DMS 273 treated with DMSO at 0.1 percent for 48 hours (cell line): ENCODE measurements at places on chromosomes 2 and 18.

DNA sequence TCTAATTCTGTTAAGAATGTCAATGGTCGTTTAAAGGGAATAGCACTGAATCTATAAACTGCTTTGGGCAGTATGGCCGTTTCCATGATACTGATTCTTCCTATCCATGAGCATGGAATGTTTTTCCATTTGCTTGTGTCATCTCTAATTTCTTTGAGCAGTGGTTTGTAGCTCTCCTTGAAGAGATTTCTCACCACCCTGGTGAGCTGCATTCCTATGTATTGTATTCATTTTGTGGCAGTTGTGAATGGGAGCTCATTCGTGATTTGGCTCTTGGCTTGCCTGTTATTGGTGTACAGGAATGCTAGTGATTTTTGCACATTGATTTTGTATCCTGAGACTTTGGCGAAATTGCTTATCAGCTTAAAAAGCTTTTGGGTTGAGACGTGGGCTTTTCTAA lies 38.3 kb upstream of the WDR75 start:
- no peak for DNase-seq

DNA sequence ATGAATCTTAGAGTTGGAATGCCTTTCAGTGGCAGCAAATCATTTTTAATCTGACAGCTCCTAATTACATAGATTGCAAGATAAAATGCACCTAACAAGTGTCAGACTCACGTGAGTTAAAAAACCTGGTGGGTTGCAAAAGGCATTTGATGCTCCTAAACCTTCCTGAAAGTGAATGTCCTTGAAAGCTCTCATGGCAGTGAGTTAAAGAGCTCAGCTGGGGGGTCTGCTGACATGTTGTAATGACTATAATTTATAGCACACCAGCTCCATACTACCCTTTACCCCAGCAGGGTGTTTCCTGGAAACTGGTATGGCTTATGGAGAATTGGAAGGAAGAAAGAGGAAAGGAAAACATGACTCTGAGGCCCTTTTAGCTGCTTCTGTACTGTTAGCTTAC lies 91.9 kb upstream of the CAVIN2 start:
- no peak for DNase-seq

DNA sequence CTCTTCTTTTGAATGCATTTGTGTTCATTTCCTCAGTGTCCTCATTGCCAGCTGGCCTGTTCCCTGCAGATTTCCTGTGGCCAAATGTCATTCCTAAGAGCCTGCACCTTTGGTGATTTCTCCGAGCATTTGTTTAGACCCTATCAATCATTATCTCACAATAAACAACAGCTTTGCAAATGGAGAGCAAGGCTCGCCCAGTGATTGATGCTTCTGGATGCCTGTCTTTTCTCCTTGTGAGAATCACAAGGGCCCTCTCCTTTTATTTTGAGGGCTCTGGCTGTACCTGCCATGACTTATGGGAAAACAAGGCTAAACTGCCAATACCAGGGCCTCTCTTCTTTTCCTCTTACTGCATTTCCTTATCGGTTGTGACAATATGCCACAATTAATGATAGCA lies 1454.4 kb upstream of the CELF4 start:
- no peak for DNase-seq

GRCh38 chr18:13216092-13216582 lies 2.4 kb upstream of the LDLRAD4 start:
- DNase-seq = peak; percentile 58

DNA sequence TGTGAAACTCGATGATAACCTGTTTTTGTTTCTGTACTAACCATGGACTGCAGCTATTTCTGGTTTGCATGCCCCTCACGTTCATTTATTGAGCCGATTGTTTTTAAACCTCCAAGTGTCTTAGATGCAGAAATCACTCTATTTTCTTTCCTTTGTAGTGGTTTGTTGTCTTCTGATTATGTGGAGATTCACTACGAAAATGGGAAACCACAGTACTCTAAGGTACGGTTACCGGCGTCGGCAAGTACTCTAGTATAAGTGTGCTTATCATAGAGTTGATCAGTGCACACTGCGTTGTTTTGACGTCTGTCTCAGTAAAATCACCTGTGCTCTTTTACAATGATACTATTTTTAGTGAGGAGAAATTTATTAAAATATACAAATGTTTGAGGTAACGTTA lies 87.4 kb downstream of the ADAM23 start:
- DNase-seq = no peak

- no peak for DNase-seq
Observed at GRCh38 chr2:171289316-171289715, 128.6 kb upstream of the TLK1 start.

- DNase-seq = no peak
Observed at GRCh38 chr18:30989141-30989540, 53.4 kb downstream of the DSC3 start.

- no peak for DNase-seq
Observed at GRCh38 chr2:29810956-29811355, 110.4 kb downstream of the ALK start.

- DNase-seq = no peak
Observed at GRCh38 chr2:64313398-64313723, 140.6 kb upstream of the LGALSL start.

- peak; percentile 16 for DNase-seq
Observed at GRCh38 chr18:79644006-79644665, 35.5 kb upstream of the CTDP1 start.

DNA sequence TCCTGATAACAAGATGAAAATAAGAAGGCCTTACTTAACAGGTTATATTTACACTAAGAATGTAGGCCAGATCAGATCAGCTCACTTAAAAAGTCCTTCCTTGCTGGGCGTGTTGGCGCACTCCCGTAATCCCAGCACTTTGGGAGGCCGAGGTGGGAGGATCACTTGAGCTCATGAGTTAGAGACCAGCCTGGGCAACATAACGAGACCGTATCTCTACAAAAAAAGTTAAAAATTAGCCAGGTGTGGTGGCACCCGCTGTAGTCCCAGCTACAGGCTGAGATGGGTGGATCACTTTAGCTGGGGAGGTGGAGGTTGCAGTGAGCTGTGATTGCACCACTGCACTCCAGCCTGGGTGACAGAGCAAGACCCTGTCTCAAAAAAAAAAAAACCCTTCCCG lies 53.2 kb upstream of the SOS1 start:
- no peak for DNase-seq

GRCh38 chr2:147469471-147469870 lies 375.4 kb upstream of the ACVR2A start:
- no peak for DNase-seq

- no peak for DNase-seq
Observed at GRCh38 chr2:25378731-25379490, 37.2 kb upstream of the DNMT3A start.

GRCh38 chr2:41865263-41865662 lies 182.6 kb upstream of the PKDCC start:
- DNase-seq = no peak

DNA sequence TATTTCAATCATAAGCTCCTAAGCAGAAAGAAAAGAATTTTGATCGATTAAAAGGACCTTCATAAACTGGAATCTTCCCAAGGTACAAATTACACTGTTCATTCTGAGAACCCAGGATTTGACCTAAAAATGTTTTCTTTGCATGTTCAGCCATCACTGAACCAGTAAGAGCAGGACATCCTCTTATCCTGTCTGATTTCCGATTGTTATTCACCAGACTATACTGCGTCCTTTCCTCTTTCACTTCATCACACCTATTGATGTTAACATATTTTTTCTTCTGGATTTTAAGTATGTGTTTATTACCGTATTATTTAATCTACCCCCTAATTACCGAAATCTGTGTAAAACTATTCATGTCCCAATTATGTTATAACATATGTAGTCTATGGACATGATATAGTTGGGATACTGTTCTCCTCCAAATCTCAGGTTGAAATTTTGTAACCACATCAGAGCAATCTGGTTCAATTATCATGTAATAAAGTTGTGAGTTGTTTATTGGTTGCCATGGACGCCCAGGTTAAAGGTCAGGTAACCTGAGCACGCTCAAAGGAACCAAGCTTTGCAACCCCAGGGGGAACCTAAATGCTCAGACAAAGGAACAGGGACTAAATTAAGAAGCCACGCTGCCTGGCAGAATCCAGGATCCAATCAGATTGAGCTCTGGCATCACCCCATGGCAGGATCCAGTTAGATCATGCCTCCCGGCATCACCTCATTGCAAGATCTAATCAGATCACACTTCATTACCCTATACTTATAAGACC lies 11.6 kb upstream of the TBC1D8 start:
- DNase-seq = no peak

GRCh38 chr2:116057538-116057937 lies 1615.1 kb downstream of the DPP10 start:
- DNase-seq = no peak

GRCh38 chr2:38442643-38443541 lies 65.8 kb upstream of the ATL2 start:
- DNase-seq = peak; percentile 65

DNA sequence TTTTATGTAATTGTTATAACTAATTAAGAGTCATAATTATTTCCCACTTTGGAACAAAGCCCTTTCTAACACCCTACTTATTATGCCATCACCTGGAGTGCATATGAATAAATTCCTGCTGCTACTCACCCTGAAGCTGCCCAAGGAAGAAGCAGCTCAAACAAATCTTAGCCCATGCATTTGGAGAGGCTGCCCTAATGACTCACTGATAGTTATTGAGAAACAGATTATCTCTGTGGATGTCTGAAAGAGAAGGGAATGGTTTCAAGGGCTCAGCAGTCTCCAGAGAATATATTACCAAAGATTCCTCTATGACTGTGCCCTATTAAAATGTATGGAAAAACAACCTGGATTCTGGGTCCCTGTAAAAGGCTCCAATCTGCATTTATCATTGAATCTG lies 81.0 kb downstream of the GPR39 start:
- no peak for DNase-seq

GRCh38 chr18:24926649-24927048 lies 425.3 kb downstream of the ZNF521 start:
- no peak for DNase-seq

- no peak for DNase-seq
Observed at GRCh38 chr2:190529486-190530247, 4.9 kb downstream of the NEMP2 start.

DNA sequence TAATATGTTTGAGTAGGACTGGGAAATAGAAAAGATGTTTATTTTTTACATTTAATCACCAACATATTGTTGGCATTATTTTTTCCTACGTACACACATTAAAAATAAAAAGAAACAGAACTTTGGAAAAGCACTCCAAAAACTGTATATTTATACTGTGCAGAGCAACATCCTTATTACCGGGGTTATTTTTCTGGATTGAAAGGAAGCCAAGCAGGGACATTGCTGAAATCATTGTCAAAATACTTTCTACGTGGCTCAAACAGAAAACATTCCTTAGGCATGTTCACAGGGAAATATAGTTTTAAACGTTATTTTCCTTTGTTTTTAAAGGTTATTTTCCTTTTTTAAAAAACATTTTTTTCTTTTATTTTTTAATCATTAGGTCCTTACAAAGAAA lies 315.0 kb upstream of the SMIM21 start:
- DNase-seq = no peak

- no peak for DNase-seq
Observed at GRCh38 chr18:75923169-75923568, 495.7 kb upstream of the SMIM21 start.

DNA sequence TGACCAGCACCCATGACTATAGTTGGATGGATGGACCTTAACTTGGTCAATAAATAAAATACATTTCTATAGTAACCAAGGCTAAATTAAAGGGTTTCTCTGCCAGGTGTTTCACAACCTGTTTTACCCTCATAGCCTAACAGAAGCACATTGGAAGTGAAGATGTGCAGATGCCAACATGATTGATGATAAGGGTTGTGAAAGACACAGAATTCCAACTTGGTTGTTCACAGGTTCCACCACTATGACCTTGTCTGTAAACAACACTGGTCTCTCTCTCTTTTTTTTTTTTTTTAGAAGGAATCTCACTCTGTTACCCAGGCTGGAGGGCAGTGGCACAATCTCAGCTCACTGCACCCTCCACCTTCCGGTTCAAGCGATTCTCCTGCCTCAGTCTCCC lies 37.5 kb upstream of the PTH2R start:
- DNase-seq = no peak

- no peak for DNase-seq
Observed at GRCh38 chr2:71473346-71474031, 20.1 kb downstream of the DYSF start.

- DNase-seq = no peak
Observed at GRCh38 chr2:231364061-231364460, 31.4 kb upstream of the B3GNT7 start.

GRCh38 chr2:148901142-148901541 lies 26.1 kb downstream of the KIF5C start:
- no peak for DNase-seq

GRCh38 chr2:201182650-201183364 lies at the start of gene CASP10:
Gene CASP10 (plus strand): TSS chr2:201183141. CDS start chr2:201185778, 2,637 bp downstream.
- DNase-seq = no peak

DNA sequence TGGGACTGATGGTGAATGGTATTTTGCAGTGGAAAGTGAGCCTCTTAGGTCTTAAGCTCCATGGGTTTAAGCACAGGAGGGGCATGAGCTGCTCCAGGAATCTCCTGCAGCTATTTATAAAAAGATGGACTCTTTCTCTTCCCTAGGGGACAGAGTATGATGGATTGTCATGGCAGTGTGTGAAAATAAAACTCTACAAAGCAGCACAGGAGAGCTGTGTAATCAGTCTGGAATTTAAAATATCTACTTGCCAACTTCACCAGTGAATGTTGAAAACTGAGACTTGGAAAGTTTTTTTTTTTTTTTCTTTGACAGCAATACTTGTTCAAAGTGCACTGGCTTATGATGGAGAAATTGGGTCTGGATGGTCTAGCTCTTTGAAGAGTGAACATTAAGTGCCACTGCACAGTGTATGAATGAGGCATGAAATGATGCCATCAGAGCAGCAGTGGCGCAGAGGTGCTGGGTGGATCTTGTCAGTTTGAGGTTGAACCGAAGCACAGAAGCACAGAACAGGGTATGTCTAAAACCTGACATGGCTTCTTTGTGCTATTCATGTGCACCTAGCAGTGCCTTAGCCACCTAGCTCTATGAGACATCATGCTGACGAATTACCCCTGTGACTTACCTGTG lies 245.4 kb downstream of the PTPRM start:
- DNase-seq = no peak

DNA sequence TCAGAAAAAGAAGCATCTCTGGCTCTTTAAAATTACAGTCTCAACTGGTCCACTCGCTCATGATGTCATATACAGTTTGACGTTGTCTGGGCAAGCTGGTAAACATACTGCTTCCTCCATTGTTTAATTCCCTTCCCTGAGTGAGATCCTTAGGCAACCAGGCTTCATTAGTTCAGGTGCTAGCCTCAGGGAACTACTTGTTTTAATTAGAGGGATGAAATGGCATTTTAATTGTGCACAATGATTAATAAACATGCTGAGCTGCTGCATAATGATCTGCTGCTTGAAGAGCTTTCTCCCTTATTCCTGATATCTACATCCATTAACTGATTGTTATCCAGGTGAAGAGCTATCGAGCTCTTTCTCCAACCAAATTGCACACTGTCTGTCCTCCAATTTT lies 195.6 kb upstream of the ETAA1 start:
- DNase-seq = no peak
